ENCODE measurements at places on chromosomes 2 and 18. TPM values are rescaled to one million over a fixed set of nuclear protein-coding genes. Genes with fewer than 3 reads are reported as not detected.

DPP4 gene
- 0.20 TPM for polyA plus RNA-seq

PARD6G gene
- polyA plus RNA-seq, result 7.0 TPM

SPP2 gene
- not detected for polyA plus RNA-seq

MPP4 gene
- polyA plus RNA-seq, result not detected

AOX1 gene
- polyA plus RNA-seq, result 0.44 TPM

GALM gene
- polyA plus RNA-seq, result 1.7 TPM

CHMP1B gene
- polyA plus RNA-seq, result 46.9 TPM

SPAST gene
- polyA plus RNA-seq, result 13.3 TPM

APCDD1 gene
- polyA plus RNA-seq, result 36.8 TPM

ASPRV1 gene
- 4.1 TPM for polyA plus RNA-seq

DOK6 gene
- polyA plus RNA-seq, result 1.6 TPM

ATF2 gene
- polyA plus RNA-seq, result 18.2 TPM

Data from brain (organoid and tissue), 16 donors.